ENCODE measurements at places on chromosomes 11 and 22.

DNA sequence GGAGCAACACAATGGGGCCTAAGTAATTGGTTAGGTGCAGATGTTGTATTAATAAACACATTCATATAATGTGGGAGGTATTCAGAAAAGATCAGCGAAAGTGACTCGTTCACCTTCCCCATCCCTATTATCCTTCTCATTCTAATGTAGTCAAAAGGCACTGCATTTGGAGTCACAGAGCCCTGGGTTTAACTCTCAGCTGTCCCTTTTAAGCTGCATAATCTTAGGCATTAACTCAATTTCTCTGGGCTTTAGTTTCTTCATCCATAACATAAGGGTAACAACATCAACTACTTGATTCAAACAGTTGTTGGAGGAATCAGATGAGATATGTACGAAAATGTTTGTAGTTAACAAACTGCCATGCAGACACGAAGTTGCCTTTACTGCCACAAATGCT is 187.6 kb upstream of the PITPNB start:
- no peak for DNase-seq

- no peak for DNase-seq
Measured at GRCh38 chr22:39233710-39234471, 10.9 kb downstream of the PDGFB start.

GRCh38 chr11:76629853-76630599 is 40.5 kb downstream of the LRRC32 start:
- no peak for DNase-seq

GRCh38 chr11:75351541-75351790 is at the start of gene ARRB1:
Gene ARRB1 (minus strand): TSS chr11:75351661. CDS start chr11:75351607, 54 bp downstream.
- no peak for DNase-seq

DNA sequence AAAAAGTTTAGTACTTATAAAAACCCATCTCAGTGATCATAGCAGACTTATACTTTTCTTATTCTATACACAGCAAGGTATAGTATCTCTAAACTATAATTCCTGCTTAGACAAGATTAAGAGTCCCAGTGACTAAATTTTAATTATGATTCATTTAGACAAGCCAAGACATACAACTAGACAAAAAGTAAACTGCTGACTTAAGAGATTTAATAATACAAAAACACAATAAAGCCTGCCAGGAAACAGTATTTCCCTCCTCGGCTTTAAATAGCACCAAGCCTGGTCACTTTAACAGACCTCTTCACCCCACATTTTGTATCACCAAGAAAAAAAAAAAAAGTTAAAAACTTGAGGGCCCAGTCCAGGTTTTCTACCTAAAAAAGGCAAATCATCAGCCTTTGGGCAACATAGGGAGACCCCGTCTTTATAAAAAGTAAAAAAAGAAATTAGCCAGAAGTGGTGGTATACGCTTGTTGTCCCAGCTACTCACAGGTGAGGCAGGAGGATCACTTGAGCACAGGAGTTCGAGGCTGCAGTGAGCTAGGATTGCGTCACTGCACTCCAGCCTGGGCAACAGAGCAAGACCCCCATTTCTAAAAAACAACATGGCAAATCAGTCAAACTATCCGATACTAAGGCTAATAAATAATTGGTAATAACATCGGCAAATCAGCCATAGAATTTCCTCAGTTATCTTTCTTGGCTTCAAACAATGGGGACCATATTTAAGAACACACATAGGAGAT is 53.8 kb downstream of the SIK3 start:
- DNase-seq, result no peak

- DNase-seq, result no peak
Measured at GRCh38 chr11:130070846-130071200, 1.1 kb downstream of the APLP2 start.

DNA sequence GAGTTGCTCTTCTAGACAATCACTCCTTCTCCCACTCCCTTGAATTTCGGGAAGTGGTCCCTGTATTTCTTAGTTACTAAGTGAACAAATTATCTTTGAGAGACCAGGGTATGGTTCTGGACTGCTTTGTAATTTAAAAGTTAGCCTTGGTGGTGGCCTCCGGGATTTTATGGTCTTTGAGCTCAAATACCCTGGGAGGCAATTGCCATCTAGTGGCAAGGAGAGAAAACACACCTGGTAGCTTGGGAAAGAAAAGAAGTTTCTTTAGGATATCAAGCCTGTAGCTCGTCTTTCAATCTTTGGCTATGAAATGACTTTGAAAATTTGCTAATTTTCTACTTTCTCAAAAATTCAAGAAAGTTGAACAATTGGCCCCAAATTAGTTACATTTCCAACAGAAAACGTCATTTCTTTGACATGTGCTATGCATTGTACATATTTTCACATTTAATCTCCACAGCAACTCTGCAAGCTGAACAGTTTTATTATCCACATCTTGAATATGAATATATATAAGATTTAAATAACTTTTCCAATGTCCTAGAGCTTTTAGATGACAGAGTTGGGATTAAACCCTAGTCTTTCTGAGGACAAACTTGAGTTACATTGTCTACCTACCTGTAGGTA is 39.1 kb downstream of the MMP27 start:
- DNase-seq, result peak; percentile 11
